ENCODE measurements at places on chromosomes 4 and X.

GRCh38 chr4:140212194-140212593 lies 58.2 kb upstream of the MAML3 start:
- no peak for DNase-seq

- DNase-seq, result no peak
Observed at GRCh38 chr4:182263562-182263961, 20.4 kb downstream of the TENM3 start.

DNA sequence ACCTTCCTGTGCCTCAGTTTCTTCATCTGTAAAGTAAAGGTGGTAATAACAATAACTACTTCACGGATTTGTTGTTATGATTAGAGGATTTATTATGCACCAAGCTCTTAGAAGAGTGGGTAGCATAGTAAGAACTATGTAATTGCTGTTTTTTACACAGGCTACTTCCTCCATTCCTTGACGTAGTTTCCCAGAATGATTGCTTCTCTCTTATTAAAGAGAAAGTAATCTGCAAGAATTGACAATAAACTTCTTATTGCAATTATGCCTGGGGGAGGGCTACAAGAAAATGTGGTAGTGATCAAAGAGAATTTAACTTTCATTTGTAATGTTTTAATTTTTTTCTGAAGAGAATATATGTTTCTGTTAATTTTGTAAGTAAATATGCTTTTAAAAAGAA lies 238.7 kb downstream of the GASK1B start:
- no peak for DNase-seq

DNA sequence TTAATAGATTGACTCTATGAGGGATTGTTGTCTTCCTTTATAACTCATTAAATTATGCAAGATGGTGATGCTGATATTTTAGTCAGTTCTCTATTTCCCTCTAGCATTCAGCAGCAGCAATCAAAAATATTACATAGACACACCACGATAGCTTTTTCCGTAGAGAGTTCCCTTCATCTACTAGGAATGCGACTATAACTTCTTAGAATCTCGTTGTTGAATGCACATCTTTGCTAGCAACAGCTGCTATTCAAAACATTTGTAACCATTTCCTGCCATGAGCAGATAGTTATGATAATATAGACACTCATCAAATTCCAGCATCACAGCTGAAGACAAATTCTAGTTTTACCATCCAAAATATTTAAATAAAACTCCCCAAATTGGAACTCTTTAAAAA lies 147.4 kb upstream of the FGF13 start:
- no peak for DNase-seq

- DNase-seq, result no peak
Observed at GRCh38 chr4:6184169-6184568, 16.2 kb downstream of the JAKMIP1 start.

DNA sequence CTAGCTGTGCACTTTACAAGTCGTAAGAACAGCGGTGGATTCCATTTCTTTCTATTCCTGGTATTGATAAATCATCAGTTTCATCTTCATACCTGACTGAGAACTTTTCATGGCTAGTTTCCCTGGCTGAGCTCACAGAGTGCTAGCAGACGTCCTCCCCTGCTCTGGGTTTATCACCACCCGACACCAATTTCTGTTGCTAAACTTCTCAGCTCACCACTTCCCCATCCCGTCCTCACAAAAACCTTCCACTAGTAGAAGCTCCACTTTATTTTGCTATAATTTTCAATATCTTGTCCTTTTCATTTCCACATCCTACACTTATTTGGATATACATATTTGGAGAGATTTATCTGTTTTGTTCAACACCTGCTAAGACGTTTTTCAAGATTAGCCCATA lies 869.4 kb upstream of the FRG1 start:
- DNase-seq, result no peak

GRCh38 chr4:60938181-60938580 lies 261.9 kb upstream of the ADGRL3 start:
- DNase-seq, result no peak

DNA sequence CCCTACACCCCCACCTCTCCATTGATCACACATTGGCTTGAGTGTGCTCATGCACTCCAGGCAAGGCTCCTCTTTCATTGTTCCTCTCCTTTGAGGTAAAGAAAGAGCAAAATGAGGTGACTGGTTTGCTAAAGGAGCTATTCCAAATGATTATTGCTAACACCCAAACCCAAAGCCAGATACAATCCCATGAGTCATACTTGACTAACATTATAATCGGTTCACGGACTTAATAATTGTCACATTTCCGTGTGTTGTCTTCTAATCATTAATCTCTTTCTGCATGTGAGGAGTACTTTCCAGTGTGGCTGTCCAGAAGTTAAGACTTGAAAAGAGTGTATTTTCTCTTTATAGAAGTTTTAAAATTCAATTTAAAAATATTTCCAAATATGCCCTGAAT lies 174.3 kb upstream of the SFRP2 start:
- DNase-seq, result no peak

GRCh38 chrX:85906399-85906798 lies 141.0 kb downstream of the CHM start:
- DNase-seq, result no peak

GRCh38 chr4:128347930-128348660 lies 60.5 kb upstream of the PGRMC2 start:
- DNase-seq, result no peak

- no peak for DNase-seq
Observed at GRCh38 chr4:145883101-145883694, 55.4 kb downstream of the ZNF827 start.

- no peak for DNase-seq
Observed at GRCh38 chrX:40227125-40227524, 129.4 kb upstream of the BCOR start.

- DNase-seq, result no peak
Observed at GRCh38 chr4:147381749-147382148, 99.1 kb upstream of the EDNRA start.

DNA sequence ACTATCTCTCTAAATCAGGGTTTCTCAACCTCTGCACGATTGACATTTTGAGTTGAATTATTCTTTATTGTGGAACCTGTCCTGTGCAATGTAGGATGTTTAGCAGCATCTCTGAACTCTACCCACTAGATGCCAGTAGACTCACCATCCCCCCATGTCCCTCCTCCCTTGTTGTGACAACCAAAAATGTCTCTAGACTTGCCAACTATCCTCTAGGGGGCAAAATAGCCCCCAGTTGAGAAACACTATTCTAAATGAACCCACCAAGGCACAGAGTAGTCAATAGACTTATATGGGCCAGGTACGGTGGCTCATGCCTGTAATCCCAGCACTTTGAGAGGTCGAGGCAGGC lies 49.1 kb upstream of the GAB1 start:
- no peak for DNase-seq

DNA sequence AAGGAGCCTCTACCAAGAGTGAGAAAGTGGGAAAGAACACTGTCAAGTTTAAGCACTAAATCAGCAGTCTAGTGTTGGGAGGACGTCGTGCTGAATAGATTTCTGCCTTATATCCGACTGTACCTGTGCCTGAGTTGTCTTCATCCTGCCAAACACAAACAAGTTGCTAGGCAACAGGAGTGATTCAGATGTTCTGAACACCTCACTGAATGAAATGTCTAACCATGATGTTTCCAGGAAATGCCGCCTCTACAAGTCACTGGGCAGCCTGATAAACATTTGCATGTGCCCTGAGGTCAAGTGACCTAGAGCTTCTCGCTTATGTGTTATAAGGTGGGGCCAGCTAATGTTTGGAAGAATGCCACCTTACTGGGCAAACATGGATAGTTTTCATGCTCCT lies 37.9 kb downstream of the SGMS2 start:
- DNase-seq, result peak; percentile 61

DNA sequence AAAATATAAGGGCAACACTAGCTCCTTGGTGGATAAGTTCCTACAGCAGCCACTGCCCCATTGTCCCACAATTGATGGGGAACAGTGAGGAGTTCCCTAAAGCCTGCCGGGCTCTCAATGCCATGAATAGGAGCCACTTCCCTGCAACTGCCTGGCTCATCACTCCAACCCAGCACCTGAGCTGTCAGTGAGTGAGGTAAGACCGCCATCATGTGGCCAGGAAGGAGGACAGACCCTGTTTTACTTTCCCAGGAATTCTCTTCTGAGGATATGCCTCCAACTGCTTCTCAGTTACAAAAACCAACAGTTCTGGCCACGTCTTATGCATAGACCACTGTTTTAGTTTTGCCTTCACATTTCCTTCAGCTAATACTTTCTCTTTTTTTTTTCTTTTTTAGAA lies 45.5 kb downstream of the SRPX start:
- peak; percentile 30 for DNase-seq

DNA sequence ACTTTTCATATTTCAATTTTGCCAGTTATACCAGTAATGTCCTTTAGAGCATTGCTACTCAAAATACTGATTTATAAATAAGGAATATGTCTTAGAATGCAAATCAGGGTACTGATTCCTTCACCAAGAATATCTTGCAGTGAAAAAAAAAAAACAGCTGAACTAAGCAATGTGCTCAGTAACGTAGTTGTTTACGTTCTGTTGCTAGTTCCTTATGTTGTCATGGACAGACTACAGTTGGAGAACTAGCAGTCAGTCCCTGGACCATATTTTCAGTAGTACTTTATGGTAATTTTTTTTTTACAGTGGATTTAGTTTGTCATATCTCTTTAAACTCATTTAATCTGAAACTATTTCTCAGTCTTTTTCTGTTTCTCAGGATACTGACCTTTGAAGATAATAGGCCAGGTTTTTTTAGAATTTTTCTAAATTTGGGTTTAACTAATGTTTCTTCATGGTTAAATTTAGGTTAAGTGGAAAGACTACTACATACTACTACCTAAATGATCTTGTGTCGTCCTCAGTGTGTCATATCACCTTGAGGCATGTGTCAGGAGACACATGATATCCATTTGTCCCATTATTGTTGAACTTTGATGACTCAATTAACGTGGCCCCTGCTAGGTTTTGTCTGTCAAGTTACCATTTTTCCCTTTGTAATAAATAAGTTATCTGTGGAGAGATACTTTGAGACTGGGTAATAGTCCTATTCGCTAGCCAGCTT lies 21.0 kb downstream of the SMARCAD1 start:
- no peak for DNase-seq

- DNase-seq, result no peak
Observed at GRCh38 chr4:40845154-40845835, 95.5 kb downstream of the NSUN7 start.

DNA sequence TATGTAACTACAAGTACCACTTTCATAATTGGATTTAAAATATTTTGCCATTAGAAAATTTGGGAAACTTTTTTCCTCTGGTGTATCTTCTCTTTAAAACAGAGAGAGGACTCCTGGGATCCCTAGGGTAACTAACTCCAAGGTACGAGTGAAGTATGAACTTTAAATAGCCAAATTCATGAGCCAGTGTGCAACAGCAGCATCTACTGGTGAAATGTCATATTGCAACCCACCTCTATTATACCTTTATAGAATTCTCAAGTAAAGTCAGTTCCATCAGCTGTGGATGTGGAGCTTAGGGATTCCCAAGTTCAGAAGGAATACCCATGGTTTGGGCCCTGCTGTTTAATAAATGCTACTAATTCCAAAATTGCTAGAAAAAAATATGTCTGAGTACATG lies 282.7 kb upstream of the TAPT1 start:
- DNase-seq, result no peak

GRCh38 chr4:174517502-174518445 lies 4.5 kb downstream of the HPGD start:
- DNase-seq, result no peak

GRCh38 chr4:127304356-127304755 lies 328.4 kb upstream of the INTU start:
- DNase-seq, result no peak

DNA sequence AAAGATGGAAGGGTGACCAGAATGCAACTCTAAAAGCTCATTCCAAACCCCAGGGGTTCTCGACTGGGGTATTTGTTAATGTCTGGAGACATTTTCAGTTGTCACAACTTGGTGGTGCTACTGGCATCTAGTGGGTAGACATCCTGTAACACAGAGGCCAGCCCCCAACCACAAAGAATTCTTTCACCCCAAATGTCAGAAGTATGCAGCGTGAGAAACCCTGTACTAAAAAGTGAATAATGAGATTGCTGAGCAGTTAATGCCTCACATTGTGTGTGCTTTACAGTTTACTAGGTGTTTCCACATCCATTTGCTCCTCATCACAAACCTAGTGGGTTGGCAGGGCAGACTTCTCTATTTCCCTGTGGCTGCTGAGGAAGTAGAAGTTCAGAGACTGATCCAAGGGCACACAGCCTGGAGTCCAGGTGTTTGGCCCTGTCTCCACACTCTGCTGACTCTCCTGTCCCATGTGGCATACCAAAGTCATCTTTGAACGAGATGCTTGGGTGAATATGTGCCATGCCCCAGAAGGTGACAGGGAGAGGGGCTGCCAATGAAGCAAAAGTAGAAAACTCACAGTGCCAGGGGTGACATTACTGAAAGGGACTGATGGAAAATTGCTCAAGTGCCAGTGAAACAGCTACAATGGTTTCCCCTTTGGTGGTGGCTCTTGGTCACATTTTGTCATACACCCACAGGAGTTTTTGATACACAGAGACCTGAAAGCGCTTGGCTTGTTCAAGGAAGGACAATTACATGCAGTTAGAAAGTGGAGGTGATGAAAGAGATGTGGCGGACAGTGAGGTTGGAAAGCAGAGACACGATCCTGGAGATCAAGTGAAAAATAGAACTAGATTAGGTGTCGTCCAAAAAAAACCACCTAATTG lies 10.1 kb upstream of the TMEM154 start:
- DNase-seq, result no peak

DNA sequence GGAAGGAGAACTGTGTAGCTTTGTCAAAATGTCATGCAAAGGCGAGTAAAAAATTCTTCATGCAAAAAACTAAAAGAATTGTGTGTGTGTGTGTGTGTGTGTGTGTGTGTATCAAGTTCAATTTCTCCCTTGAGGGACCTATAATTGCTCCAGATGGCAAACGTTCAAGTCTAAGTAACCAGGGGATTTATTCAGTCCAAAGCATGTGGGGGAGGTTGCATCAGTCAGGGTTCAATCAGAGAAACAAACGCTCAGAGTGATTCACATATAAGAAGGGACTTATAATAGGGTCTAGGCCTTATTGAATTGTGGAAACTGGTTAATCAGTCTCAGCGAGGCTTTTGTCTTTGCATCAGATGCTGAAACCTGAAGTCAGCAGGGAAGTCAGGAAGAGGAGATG lies 5.0 kb downstream of the DCAF8L1 start:
- DNase-seq, result no peak

DNA sequence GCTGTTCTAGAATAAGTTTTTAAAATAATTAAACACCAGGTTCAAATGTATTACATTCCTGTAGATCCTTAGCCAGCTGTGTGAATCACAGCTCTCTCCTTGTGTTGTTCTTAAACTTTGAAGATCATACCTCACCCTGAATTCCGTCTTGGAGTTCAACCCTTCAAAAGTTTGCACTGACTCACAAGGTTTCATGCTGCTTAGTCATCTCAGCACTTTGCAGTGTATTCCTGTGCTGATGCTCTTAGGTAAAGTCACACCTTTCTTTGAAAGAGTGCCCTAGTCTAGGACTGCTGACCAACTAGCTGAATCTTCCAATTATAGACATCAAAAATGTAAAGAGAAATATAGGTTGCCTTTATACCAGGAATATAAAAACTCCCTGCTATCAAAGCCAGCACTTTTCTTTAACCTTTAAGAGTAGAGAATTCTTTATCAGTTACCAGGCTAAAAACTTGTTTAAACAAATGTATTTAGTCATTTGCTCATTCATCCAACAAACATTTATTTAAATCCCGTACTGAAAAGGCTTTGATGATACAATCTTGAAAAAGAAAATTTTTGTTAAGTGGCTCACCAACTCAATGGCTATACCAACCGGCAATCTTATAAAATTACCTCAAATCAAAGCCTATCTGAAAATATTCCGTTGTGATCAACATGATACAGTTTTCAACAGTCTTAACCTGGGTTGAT lies 169.7 kb downstream of the RAP1GDS1 start:
- peak; percentile 5 for DNase-seq
